ENCODE measurements at places on chromosomes 5 and 9.

DNA sequence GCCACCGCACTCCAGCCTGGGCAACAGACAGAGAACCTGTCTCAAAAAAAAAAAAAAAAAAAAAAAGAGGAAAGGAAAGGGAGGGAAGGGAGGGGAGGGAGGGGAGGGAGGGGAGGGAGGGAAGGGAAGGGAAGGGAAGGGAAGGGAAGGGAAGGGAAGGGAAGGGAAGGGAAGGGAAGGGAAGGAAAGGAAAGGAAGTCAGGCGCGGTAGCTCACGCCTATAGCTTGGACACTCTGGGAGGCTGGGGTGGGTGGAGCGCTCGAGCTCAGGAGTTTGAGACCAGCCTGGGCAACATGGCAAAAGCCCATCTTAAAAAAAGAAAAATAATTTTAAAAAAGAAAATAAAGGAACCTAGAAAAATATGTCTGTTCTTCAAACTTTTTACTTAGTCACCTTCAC lies 56.0 kb upstream of the CER1 start:
- DNase-seq, result no peak
- H3K36me3 ChIP-seq, result no peaks in the 10 kb centered on the region
- no peak overlapping the region for H3K27ac ChIP-seq
- H3K4me3 ChIP-seq, result no peak overlapping the region

DNA sequence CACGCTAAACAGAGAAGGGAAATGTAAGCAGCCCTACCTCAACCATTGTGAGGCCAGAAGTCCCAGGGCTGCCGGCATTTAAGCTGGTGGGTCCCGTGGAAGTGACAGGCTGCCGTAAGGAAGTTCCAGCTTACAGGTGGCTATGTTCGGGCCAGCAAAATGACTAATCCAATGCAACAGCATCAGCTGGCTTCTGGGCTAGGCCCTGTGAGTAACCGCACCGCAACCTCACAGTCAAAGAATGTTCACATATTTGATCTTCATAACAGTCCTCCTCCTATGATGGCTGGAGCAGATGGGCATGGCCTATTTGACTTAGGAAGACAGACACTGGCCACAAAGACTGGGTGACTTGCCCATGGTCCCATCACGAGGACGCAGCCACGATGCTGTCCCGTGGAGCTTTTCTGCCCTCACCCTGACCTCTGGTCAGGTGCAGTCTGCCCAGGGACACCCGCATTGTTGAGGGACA lies 88.2 kb downstream of the LIFR start:
- H3K4me3 ChIP-seq, result no peak overlapping the region
- H3K36me3 ChIP-seq, result no peaks in the 10 kb centered on the region
- H3K27ac ChIP-seq, result no peak overlapping the region
- H3K27me3 ChIP-seq, result peaks cover 27% of the 10 kb centered on the region
- DNase-seq, result no peak
- no peaks in the 10 kb centered on the region for H3K4me1 ChIP-seq

GRCh38 chr5:23318960-23319359 lies 188.4 kb upstream of the PRDM9 start:
- no peaks in the 10 kb centered on the region for H3K36me3 ChIP-seq
- no peak for DNase-seq
- no peak overlapping the region for H3K27ac ChIP-seq
- no peak overlapping the region for H3K4me3 ChIP-seq
- no peaks in the 10 kb centered on the region for H3K27me3 ChIP-seq
- H3K4me1 ChIP-seq, result no peaks in the 10 kb centered on the region

GRCh38 chr5:148342371-148343045 lies 7.1 kb downstream of the SPINK9 start:
- H3K27ac ChIP-seq, result no peak overlapping the region
- no peaks in the 10 kb centered on the region for H3K27me3 ChIP-seq
- H3K36me3 ChIP-seq, result no peaks in the 10 kb centered on the region
- DNase-seq, result no peak
- H3K4me1 ChIP-seq, result no peaks in the 10 kb centered on the region
- no peak overlapping the region for H3K4me3 ChIP-seq

GRCh38 chr5:62727861-62728260 lies 149.2 kb downstream of the LRRC70 start:
- no peak overlapping the region for H3K27ac ChIP-seq
- H3K36me3 ChIP-seq, result no peaks in the 10 kb centered on the region
- DNase-seq, result no peak

DNA sequence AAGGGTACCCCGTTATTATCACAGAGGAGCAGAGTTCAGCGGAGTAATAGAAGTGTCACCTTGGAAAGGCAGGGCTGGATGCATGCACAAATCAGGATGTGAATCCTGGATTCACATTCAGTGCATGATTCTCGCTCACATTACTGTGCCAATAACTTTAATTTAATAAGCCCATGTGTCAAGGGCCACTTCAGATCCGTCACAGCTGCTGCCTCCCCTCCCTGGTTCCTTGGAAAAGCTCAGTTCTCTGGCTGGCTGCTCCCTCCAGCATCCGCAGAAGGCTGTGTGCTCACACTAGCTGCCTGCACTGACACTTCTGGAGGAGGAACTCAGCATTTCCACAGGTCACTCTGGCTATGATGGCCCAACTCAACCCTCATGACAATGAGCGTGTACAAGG lies 256.8 kb upstream of the ADAMTS16 start:
- no peak overlapping the region for H3K4me3 ChIP-seq
- no peaks in the 10 kb centered on the region for H3K4me1 ChIP-seq
- H3K27ac ChIP-seq, result no peak overlapping the region
- no peaks in the 10 kb centered on the region for H3K36me3 ChIP-seq
- DNase-seq, result no peak
- H3K27me3 ChIP-seq, result no peaks in the 10 kb centered on the region

- no peak overlapping the region for H3K4me3 ChIP-seq
- no peaks in the 10 kb centered on the region for H3K36me3 ChIP-seq
- no peaks in the 10 kb centered on the region for H3K27me3 ChIP-seq
- H3K27ac ChIP-seq, result no peak overlapping the region
- no peak for DNase-seq
Observed at GRCh38 chr5:50301756-50302155, 139.3 kb downstream of the EMB start.

GRCh38 chr5:175819090-175819425 lies 52.3 kb upstream of the CPLX2 start:
- H3K27me3 ChIP-seq, result peaks cover 12% of the 10 kb centered on the region
- H3K27ac ChIP-seq, result no peak overlapping the region
- H3K4me3 ChIP-seq, result no peak overlapping the region
- DNase-seq, result no peak
- H3K4me1 ChIP-seq, result peaks cover 6% of the 10 kb centered on the region
- peaks cover 6% of the 10 kb centered on the region for H3K36me3 ChIP-seq

DNA sequence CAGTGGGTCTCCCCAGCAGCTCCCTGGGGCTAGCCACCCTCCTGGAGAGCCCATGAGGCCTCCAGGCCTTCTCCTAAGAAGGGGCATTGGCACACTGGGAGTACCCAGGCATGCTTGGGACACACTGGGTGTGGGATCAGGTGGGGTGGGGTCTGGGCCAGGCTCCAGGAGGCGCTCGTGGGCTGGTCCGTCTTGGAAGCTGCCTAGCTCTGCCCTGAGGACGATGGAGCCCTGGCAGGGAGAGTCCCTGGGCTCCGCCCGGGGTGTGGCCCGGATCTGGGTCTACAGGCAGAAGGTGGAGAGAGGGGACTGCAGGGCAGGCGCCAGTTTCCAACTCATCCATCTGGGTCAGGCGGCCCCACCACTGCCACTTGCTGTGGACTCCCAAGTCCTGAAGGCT lies 2.4 kb downstream of the PRRX2 start:
- H3K27ac ChIP-seq, result no peak overlapping the region
- H3K36me3 ChIP-seq, result no peaks in the 10 kb centered on the region
- no peak overlapping the region for H3K4me3 ChIP-seq
- peaks cover 8% of the 10 kb centered on the region for H3K27me3 ChIP-seq
- peaks cover 5% of the 10 kb centered on the region for H3K4me1 ChIP-seq

GRCh38 chr9:125929846-125930245 lies 182.7 kb downstream of the PBX3 start:
- H3K36me3 ChIP-seq, result peaks cover 6% of the 10 kb centered on the region
- H3K4me3 ChIP-seq, result no peak overlapping the region
- peaks cover 3% of the 10 kb centered on the region for H3K4me1 ChIP-seq
- no peaks in the 10 kb centered on the region for H3K27me3 ChIP-seq
- no peak for DNase-seq

DNA sequence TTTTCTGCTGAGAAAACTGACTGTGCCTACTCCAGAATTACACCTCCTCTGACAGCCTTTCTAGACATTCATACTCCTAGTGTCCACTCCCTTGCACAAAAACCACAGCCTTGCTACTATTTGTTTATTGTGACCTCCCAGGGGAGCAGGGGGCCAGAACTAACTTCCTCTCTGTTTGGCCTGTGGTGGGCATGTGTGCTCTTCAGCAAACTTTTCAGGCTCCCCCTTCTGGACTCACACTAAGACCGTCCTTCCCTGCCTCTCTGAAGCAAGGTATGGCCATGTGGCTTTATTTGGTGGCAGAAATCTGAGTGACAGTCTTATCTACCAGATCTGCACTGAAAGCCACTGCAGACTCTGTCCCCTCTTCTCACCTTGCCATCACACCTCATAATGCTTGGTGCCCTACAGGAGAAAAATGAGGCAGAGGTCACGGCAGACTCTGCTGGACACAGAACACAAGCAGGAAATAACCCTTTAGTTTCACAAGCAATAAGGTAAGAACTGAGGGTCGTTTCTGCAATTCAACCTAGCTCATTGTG lies 28.2 kb downstream of the LIFR start:
- no peak overlapping the region for H3K4me3 ChIP-seq
- H3K27ac ChIP-seq, result no peak overlapping the region
- no peak for DNase-seq
- H3K27me3 ChIP-seq, result peaks cover 44% of the 10 kb centered on the region
- peaks cover 6% of the 10 kb centered on the region for H3K4me1 ChIP-seq

GRCh38 chr9:36169708-36170107 lies 520 bp downstream of the CCIN start:
- H3K4me1 ChIP-seq, result peaks cover 8% of the 10 kb centered on the region
- H3K27ac ChIP-seq, result no peak overlapping the region
- H3K4me3 ChIP-seq, result no peak overlapping the region
- no peaks in the 10 kb centered on the region for H3K36me3 ChIP-seq

DNA sequence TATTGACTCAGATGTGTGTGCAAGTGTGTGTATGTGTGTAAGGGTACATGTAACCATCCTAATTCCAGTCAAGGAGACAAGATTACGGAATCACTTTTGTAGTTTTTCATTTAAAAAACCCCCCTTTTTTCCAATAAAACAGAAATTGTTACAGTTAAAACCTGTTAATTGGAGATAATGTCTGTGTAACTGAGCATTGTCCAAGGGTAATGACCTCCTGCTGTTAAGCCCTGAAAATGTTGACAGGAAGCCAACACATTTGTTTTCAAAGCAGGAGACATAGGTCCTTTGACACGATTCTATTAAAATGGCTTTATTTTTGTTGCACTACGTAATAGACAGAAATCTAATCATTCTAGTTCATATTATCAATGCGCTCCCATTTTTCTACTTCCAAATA lies 457.3 kb upstream of the ARRDC3 start:
- no peaks in the 10 kb centered on the region for H3K27me3 ChIP-seq
- H3K27ac ChIP-seq, result no peak overlapping the region
- no peaks in the 10 kb centered on the region for H3K36me3 ChIP-seq
- H3K4me1 ChIP-seq, result no peaks in the 10 kb centered on the region
- no peak overlapping the region for H3K4me3 ChIP-seq
- no peak for DNase-seq

DNA sequence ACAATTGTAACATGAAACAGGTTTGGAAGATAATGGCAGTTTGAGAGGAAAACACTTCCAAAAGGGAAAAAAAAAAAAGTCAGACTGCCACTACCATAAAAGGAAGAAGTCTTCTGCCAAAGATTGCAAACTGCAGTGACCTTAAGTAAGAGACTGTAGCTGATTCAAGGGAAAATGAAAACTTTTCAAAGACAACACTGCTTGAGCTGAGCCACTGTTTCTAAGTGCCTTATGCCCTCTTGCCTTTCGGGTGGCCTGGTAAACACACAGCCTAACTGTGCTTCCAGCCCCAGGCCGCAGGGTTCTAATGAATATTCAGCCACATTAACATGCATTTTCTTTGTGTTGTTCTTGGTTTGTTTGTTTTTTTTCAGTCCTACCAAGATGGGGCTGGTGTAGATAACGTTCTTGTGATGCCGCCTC lies 354.6 kb downstream of the BNC2 start:
- DNase-seq, result no peak
- H3K4me1 ChIP-seq, result no peaks in the 10 kb centered on the region
- no peak overlapping the region for H3K4me3 ChIP-seq
- H3K27me3 ChIP-seq, result no peaks in the 10 kb centered on the region

DNA sequence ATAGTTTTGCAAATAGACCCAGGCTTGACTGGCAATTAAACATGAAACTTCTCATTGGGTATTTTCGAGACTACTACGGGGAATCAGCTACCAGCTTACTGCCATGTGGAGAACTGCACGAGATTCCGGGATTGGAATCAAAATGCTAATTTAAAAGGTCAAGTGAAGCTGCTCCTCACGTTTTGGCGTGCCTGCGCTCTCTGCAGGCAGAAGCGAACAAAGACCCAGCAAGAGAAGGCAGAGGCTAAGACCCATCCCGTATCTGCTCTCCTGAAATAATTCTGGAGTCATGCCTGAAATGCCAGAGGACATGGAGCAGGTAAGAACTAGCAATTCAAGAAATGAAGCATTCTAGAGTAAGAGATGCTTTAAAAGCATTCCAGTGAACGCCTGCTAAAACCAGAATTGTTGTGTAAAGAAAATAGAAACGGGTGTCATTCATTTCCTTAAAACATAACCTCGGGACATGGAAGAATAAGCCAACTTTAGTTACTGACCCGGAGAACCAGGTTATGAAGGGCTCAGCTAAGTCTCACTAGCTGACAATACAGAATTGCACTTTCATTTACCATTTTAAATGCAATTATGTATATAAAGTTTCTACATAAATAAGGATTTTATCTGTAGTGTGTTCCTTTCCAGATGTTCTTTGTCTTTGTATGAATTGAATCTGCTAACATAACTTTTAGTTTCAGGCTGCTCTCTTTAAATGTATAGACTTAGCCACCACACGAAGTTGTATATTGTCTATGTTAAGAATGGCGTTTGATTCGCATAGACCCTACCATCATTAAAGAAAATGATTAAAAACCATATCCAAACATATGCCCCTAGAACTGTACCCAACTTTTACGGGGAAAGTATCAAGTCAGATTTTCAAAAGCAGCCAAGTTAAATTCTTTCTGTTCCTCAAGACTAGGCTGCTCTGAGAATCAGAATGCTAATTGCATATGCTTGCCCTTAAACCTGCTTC lies 2.0 kb upstream of the MAT2B start:
- H3K27me3 ChIP-seq, result no peaks in the 10 kb centered on the region
- H3K36me3 ChIP-seq, result peaks cover 4% of the 10 kb centered on the region
- DNase-seq, result peak; percentile 10
- peak overlapping the region; percentile 99 for H3K27ac ChIP-seq
